ENCODE measurements at places on chromosomes 6 and 20.

- no peak for DNase-seq
Measured at GRCh38 chr6:148771896-148772554, 25.2 kb downstream of the UST start.

GRCh38 chr6:135180542-135181332, at the start of gene MYB:
Gene MYB, plus strand, starts transcription at chr6:135181308. Its CDS starts 206 bp downstream, at chr6:135181514.
- DNase-seq, result peak; percentile 91

- no peak for DNase-seq
Measured at GRCh38 chr20:17109307-17109706, 117.5 kb upstream of the PCSK2 start.

GRCh38 chr6:73123632-73124329, 101.5 kb downstream of the KHDC1L start:
- DNase-seq, result no peak

All from germinal center (tissue), 1 donor.